ENCODE measurements at places on chromosomes 12 and 14.

GRCh38 chr12:57726151-57726883 is 12.2 kb downstream of the AGAP2 start:
- H3K4me1 ChIP-seq: peaks cover 2% of the 10 kb centered on the region
- H3K36me3 ChIP-seq: peaks cover 63% of the 10 kb centered on the region
- H3K27me3 ChIP-seq: no peaks in the 10 kb centered on the region

DNA sequence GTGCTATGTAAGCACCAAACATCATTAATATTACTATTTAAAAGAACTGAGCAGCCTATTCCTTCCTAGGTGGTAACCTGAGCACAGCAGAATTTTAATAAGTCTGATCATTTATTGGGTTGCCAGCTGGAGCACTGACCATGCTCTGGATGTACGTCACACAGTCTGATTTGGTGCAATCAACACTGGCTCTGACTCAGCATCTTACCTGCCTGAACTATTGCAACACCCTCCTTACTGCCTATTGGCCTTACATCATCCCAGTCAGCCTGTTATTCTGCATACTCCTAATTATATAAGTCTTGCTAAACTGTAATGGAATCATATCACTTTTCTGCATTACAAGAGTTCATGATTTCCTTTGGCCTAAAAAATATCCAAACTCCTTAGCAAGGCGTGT is 149.7 kb downstream of the PTPRO start:
- DNase-seq: no peak
- H3K4me3 ChIP-seq: no peak overlapping the region
- H3K27ac ChIP-seq: no peak overlapping the region
- no peaks in the 10 kb centered on the region for H3K4me1 ChIP-seq

GRCh38 chr12:44812062-44812461 is 64.1 kb downstream of the NELL2 start:
- no peak overlapping the region for H3K4me3 ChIP-seq
- H3K27ac ChIP-seq: no peak overlapping the region
- H3K27me3 ChIP-seq: no peaks in the 10 kb centered on the region
- H3K36me3 ChIP-seq: no peaks in the 10 kb centered on the region
- peak; percentile 46 for DNase-seq

DNA sequence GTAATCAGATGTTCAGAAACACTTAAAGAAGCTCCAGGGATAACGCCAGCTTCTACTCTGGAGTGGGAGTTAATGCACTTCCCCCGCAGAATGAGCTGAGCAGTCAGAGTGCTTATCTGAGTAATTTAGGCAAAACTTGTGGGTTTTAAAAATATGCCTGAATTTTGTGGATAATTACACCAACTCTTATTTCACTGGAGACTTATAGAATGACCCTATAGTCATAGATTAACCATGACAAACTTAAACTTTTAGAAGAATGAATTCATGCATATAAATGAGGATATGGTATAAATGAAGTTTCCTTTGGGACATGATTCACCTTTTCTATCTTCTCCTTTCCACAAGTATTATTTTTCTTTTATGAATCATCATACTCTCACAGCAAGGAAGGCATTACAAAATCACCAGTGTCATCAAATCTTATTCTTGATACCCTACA is 241.1 kb upstream of the FBXO33 start:
- H3K27ac ChIP-seq: no peak overlapping the region
- H3K4me1 ChIP-seq: no peaks in the 10 kb centered on the region
- no peaks in the 10 kb centered on the region for H3K36me3 ChIP-seq
